ENCODE measurements at places on chromosomes 2 and 18. TPM values are rescaled to one million over a fixed set of nuclear protein-coding genes. Genes with fewer than 3 reads are reported as not detected.

The CERKL gene
- total RNA-seq = not detected

- H3K27me3 ChIP-seq = no peaks in the 10 kb centered on the region
- H3K27ac ChIP-seq = no peak overlapping the region
- DNase-seq = no peak
- H3K4me3 ChIP-seq = no peak overlapping the region
- peaks cover 5% of the 10 kb centered on the region for H3K36me3 ChIP-seq
These were observed 101.3 kb downstream of the NCK2 start for GRCh38 chr2:105845976-105846375.

The PLGLB2 gene
- not detected for total RNA-seq

GRCh38 chr2:100418406-100418962 is 1.0 kb upstream of the CHST10 start:
- no peak for DNase-seq
- no peaks in the 10 kb centered on the region for H3K36me3 ChIP-seq
- peaks cover 3% of the 10 kb centered on the region for H3K4me1 ChIP-seq
- H3K4me3 ChIP-seq = no peak overlapping the region
- no peaks in the 10 kb centered on the region for H3K27me3 ChIP-seq

All from GM12878 (cell line).